ENCODE measurements at places on chromosomes 6 and 20.

- no peak for DNase-seq
Observed at GRCh38 chr6:68852791-68853190, 217.7 kb downstream of the ADGRB3 start.

GRCh38 chr6:27136978-27137814 is 110.3 kb upstream of the PRSS16 start:
- no peak for DNase-seq

DNA sequence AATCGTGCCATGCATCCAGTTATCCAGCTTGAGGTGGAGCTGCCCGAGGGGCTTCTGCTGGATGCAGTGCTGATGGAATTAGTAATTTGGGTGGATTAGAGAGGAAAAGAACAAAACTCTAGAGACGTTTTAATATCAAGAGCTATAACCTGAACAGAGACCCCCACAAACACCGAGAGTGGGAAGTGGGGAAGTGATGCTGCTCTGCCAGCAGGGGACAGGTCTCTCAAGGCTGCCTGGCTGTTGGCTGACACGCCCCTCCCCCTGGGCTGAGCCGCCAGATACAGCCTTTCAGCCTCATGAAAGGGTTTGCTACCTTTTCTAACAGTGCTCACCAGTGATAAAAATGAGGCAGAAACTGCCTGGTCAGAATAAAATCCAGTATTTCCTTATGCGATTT is 9.6 kb downstream of the LEMD2 start:
- DNase-seq = no peak

GRCh38 chr6:1040393-1040792 is 271.5 kb upstream of the FOXQ1 start:
- DNase-seq = no peak

DNA sequence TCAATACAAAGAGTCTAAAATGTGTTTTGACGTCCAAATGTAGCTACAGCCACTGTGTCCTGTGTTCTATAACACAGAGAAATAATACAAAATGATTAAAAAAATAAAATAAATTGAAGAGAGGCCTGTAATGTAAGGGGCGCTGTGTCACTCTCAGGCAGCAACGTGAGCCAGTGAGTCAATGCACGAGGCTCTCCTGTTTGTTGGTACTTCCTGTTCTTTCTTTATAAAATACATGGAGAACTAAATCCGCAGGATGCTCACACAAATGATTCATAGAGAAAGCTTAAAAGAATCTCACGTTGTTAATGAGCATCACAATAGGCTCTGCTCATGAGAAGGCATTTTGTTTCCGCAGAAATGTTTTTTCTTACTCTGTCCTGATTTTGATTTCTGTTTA is 635.0 kb upstream of the AGPAT4 start:
- DNase-seq = no peak

GRCh38 chr6:84460491-84460890 is 233.0 kb upstream of the CEP162 start:
- DNase-seq = no peak
